ENCODE measurements at places on chromosomes 12 and 14.

GRCh38 chr14:89270439-89271227 lies 146.4 kb downstream of the FOXN3 start:
- no peak for DNase-seq

DNA sequence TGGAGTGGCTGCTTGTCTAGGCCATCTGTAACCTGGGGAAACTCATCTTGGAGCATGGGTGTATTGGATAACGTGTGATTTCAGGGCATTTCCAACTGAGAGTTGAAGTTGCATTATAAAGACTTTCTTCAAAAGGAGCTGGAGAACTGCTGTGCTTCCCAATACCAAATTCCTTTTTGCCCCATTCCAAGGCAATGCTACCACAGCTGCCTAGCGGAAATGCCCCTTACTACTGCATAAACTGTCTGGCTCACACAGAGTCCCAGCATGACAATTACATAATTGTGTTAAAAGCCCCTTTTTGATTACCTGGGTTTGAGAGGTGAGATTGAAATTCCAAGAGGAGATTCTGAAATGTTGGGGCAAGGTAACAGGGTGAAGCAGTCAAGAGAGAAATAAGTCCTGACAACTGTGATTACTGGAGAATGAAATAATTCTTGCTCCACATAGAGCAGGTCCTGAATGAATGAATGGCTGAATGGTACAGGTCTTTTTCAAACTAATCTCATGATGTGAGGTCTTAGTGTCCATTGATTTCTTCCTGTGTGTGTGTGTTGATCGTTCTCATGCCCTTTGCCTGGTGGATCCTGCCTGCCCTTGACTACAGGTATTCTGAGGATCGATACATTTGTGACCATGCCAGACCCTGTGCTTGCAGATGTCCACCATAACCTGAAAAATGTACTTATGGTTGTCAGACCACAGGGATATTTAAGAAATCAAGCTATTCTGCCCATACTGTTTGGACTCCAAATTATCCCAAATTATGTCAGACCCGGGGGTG lies 386.5 kb downstream of the GRIN2B start:
- no peak for DNase-seq

- DNase-seq: no peak
These were observed 25.0 kb upstream of the HSPB8 start for GRCh38 chr12:119153477-119154434.

- no peak for DNase-seq
These were observed at the start of gene AVPR1A for GRCh38 chr12:63150713-63151622. Gene AVPR1A (minus strand): TSS chr12:63151201. CDS start chr12:63150836, 365 bp downstream.

DNA sequence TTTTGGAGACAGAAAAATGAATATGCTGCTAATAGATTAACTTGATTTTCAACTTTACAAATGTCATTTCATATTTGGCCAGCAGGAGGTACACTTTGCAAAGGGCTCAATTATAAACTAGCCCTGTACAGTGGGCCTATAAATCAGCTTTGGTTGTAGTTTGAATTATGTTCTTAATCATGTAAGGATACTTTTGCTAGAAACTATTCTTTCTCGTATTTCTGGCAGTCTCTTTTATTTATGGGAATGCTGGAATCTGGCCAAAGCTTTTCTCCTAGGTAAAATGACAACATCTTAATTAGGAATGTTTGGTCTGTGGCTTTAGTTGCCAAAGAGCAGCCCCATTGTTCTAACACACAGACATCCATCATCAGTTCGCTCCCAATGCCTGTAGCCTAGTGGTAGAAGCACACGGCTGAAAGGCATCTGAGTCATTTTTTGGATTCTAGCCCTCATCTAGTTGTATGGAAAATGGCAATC lies 1322.3 kb upstream of the SEL1L start:
- DNase-seq: no peak

DNA sequence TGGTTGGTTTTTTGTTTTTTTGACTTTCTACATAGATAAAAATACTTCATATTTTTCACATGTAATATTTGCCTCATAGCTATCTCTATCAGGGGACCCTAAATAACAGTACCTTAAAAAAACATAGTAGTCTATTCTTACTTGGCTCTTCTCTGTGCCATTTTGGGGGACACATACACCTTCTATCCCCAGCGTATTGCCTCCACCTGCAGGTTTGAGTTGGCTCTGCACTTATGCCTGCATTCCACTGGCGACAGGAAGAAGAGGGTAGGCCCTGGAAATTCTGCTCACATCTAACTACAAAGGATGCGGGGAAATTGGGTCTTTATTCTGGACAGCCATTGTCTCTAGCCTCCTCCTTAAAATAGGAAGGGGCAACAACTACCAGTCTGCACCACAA lies 13.8 kb upstream of the IFI27L2 start:
- DNase-seq: no peak

DNA sequence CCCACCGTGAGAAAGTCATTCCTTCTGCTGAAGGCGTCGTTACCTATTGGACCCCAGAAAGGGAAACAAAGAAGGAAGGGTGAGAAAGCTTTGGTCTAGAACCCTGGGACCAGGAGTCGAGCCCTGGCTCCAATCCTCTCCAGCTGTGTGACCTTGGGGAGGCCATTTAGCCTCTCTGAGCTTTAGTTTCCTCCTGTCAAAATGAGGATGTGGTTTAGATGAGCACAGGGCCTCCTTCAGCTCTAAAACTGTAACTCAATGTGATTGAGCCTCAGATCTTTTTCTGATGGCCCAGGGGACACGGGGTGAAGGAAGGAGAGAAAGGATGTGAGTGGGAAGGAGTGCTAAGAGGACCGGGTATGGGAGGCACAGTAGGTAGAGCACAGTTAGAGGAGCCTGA lies 7.7 kb downstream of the JDP2 start:
- no peak for DNase-seq

DNA sequence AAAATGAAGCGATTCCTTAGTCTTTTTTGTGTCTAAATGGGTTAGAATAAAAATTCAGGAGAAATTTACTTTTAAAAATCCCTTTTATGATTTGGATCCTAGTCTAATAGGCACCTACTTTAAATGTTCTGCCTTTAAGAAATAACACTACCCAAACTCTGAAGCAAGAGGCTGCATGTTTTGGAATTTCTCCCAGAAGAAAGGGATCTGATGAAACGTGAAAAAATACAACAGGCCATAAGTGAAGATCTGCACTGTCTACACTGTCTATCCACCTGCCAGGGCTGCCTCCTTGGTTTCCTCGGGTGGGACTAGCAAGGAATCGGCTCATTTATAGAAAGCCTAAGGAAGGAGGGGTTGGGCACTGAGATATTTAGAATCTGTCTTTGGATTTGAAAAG lies 22.1 kb downstream of the ACVR1B start:
- no peak for DNase-seq

GRCh38 chr14:30210630-30211029 lies 283.0 kb upstream of the PRKD1 start:
- DNase-seq: no peak

DNA sequence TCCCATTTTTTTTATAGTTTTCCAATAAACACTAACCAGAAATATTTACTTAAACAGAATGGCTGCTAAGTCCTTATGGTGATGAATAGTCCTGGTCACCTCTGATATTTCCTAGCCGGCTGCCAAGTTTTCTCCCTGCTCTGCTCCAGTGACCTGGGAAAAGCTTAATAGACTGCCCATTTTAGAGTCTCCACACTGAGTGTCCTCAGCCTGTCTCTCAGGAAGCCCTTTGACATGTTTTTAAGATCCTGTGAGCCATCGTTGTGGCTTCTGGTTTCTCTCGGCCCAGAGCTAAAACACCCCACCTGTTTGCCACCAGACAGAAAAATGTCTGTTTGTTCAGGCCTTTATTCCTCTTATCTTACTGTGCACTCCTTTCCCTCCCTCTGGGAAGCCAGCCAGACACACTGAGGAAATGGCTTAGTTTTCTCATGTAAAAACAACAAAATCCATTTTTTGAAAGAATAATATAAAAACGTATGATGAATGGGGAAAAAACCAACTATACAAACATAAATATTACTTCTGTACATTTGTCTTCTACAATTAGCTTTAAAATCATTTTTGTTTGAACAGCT lies 25.4 kb upstream of the ALDH2 start:
- no peak for DNase-seq

DNA sequence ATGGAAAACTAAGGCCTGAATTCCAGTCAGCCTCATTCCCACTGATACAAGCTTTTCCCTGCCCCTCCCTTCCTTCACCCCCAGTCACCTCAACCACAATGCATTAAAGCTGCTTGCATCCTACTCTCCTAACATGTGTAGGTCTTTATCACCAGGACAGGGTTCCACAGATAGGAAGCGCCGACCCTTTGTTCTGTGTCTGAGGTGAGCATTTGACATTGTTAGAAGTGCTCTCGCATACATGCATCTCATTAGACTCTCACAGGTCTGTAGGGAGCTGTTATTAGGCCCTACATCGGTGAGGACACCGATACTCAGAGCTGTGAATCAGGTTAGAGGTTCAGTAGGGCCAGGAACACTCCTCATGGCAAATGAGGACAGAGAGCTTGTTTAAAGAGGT lies 13.2 kb upstream of the EDDM3A start:
- no peak for DNase-seq

- DNase-seq: no peak
These were observed 55.8 kb downstream of the GALNT4 start for GRCh38 chr12:89468648-89469326.

GRCh38 chr12:10715491-10715890 lies 7.6 kb downstream of the YBX3 start:
- no peak for DNase-seq

DNA sequence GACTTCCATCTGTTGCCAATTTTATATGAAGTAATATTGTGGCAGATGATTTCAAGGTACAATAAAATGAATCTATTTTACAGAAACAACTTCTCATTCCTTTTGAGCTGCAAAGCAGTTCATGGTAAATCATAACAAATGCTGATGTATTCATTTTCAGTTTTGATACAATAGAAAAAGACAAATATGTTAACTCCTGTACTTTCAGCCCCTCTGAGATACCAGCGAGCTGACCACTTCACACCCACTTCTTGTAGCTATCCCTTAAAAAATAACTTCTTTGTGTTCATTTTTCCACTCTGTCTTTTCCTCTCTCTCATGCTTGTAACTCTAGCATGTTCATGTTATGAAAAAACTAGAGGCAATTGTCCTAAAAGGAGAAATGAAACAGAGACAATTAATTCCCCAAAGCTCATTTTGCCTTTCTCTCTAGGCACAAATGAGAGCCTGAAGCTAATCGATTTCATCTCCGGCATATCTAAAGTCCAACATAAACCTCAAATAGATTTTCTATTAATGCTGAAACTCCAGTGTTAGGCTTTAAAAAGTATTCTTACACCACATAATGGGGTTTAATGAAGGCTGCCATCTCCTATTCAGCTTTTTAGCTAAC lies 182.9 kb downstream of the C12orf42 start:
- no peak for DNase-seq

All from stimulated activated CD4-positive, alpha-beta T cell treated with anti-CD3 and anti-CD28 coated beads, TNF-alpha, amount 100 ng/mL, for 48 hours (primary cell).